CD4-positive, alpha-beta T cell treated with Interleukin-12 subunit alpha and Interleukin-12 subunit beta, for 1 hour (primary cell): ENCODE measurements at places on chromosomes 1 and 21.

DNA sequence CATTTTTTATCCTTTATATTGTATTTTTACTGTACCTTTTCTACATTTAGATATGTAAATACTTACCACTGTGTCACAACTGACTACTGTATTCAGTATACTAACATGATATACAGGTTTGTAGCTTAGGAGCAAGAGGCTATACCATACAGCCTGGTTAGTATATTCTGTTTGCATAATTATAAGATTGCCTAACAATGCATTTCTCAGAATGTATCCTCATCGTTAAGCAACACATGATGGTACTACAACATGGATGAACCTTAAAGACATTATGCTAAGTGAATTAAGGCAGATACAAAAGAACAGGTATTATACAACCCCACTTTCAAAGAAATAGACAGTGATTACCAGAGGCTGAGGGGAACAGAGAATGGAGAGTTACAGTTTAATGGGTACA lies 62.7 kb downstream of the RUSC1 start:
- DNase-seq: no peak

DNA sequence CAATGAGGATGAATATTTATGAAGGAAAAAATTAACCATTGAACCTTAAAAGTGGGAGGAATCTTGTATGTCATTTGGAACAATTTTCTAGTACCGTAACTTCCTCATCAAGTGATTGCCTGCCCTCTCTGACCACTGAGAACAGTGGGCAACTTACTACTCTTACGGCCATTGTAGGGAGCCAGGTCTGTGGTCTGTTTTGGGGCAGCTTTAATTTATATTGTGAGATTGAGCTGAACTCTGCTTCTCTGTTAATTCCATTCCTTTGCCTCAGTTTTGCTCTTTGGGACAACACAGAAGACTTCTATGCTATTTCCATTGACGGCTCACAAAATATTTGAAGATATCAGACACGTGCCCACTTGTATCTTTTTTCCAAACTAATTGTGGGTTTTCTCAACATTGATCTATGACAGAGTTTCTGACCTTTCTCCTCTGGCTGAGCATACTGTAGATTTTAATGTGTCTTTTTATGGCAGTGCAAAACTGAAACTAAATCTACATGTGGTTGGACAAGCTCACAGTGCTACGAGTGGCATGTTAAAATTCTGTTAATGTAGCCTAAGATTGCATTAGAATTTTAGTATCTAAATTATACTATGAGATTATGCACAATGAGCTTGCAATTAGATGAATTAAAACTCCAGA lies 27.8 kb upstream of the ZNF281 start:
- peak; percentile 18 for DNase-seq

GRCh38 chr1:59468828-59469428 lies 172.0 kb downstream of the FGGY start:
- DNase-seq: no peak

GRCh38 chr1:227417756-227418480 lies 99.6 kb upstream of the CDC42BPA start:
- DNase-seq: no peak

GRCh38 chr1:111690306-111690617 lies 48.9 kb downstream of the INKA2 start:
- DNase-seq: no peak

GRCh38 chr1:111227434-111227833 lies at the start of gene CHI3L2:
TSS of gene CHI3L2 (plus strand) at chr1:111227713. CDS start at chr1:111227730, 17 bp downstream.
- no peak for DNase-seq

GRCh38 chr1:1244192-1244811 lies 2.2 kb downstream of the C1QTNF12 start:
- no peak for DNase-seq

- no peak for DNase-seq
These were observed 8.6 kb downstream of the S1PR1 start for GRCh38 chr1:101245246-101245927.

DNA sequence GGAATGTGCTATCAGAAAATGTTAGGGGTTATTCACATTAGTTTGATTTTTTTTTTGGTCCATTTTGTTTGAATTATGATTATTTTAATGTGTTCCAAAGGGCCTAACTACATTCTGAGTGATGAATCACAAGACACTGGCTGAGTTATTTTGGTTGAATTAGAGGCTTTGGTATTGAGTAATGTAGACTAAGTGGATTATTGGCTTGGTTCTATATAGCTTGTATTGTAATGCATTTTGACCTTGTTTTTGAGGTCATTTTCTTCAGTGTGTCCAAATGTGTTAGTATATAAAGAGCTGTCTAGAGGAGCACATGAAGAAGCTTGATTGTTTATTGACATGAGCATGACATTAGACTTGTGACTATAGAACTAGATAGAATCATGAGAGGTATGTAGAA lies 3.4 kb downstream of the ZNF326 start:
- DNase-seq: no peak

- no peak for DNase-seq
These were observed 8.2 kb downstream of the SPATA46 start for GRCh38 chr1:162368451-162368850.

GRCh38 chr1:234771642-234772344 lies 161.8 kb upstream of the IRF2BP2 start:
- DNase-seq: no peak

DNA sequence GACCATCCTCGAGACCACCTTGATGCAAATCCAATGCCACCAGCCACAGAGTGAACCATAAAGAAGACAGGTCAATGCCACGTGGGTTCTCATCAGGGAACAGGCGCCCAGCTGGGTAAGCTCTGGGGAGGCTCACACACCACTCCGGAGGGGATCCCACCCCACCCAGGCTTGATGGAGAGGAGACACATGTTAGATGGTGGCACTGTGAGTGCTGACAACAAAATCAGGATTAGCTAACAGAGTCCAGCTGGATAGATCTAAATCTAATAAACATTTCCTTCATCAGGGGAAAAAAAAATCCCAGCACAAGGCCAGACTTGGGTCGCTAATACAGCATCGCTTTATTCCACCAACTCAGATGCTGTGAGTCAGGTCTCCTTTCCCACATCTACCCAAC lies 132.2 kb upstream of the TNR start:
- DNase-seq: no peak

- no peak for DNase-seq
These were observed 157.1 kb upstream of the SYT6 start for GRCh38 chr1:114310695-114311271.

DNA sequence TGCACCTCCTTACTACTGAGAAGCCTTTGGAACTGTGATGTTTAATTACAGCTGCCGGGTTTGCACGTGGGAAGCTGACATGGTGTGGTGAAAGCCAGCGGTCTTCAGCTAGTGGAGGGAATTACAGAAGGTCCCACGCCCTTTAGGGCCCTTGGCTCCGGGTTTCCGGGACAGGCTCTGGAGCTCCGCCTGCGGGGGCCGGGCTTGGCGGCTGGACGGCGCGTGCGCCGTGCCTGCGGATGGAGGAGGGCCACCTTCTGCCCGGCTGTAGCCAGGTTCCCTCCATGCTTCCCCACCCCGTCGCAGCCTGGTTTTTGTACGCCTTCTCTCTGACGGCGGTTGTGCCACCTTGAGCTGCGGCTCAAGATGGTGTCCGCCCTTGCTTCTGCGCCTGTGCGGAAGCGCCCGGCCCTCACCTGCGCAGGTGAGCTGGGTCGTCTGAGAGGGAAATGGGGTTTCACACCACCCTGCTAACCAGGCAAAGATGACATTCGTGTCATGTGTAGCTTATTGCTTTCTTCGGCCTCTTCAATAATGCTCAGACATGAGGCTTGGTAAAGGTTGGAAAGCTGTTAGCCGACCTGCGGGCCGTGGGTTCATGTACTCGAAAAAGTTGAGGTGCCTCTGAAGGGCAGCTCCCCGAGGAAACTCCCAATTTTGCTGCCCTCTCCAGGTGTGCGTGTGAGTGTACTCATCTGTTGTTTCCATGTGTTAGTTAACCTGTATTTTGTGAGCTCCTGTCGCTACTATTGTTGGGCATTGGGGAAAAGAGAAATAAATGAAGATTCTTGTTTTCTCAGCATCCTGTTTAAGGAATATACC lies 36.6 kb upstream of the OPRD1 start:
- DNase-seq: peak; percentile 79

DNA sequence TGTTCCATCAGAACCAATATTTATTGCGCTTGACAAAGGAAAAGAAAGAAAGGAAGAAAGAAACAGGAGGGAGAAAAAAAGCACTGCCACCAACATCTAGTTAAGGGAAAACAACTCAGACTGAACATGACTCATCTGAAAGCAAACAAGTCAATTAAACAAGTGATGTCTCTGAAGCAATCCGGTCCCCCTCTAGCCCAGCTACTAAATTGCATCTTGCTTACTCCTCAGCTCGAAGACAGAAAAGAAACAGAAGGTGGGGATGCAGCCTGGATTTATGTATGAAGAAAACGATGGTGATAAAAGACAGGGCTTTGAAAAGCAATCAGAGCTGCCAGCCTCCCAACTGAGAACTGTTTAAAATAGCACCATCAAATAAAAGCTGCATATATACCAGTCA lies 188.2 kb downstream of the OMA1 start:
- no peak for DNase-seq

DNA sequence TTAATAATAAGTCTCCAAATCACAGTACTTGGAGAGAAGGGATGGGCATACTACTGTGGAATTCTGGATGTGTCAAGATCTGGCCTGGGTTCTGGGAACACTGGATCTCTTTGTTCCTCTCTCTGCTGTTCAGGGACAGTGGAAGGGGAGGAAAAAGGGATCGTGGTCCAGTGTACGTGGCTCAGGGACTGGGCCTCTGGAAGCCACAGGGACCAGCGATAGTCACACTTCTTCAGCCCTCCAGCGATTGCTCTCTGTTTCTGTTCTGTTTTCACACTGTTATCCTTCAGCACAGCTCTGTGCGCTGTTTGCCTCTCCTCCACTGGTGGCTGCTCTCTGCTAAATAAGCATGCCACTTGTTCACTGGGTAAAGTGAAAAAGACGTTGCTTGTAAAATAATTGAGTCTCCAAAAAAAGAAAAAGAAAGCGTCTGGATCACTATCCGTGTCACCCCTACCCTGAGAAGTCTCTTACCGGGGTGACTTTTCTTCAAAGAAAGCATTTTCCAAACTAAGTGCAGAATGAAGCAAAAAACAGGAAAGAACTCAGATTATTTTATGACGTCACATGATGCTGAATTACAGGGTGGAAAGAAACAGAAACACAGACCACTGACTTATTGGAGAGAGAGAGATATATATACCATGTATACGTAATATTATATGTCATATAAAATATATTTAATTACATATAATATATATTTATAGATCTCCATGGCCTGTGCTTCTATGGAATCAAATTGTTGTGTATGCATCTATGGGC lies 279.4 kb downstream of the RGS7 start:
- no peak for DNase-seq

DNA sequence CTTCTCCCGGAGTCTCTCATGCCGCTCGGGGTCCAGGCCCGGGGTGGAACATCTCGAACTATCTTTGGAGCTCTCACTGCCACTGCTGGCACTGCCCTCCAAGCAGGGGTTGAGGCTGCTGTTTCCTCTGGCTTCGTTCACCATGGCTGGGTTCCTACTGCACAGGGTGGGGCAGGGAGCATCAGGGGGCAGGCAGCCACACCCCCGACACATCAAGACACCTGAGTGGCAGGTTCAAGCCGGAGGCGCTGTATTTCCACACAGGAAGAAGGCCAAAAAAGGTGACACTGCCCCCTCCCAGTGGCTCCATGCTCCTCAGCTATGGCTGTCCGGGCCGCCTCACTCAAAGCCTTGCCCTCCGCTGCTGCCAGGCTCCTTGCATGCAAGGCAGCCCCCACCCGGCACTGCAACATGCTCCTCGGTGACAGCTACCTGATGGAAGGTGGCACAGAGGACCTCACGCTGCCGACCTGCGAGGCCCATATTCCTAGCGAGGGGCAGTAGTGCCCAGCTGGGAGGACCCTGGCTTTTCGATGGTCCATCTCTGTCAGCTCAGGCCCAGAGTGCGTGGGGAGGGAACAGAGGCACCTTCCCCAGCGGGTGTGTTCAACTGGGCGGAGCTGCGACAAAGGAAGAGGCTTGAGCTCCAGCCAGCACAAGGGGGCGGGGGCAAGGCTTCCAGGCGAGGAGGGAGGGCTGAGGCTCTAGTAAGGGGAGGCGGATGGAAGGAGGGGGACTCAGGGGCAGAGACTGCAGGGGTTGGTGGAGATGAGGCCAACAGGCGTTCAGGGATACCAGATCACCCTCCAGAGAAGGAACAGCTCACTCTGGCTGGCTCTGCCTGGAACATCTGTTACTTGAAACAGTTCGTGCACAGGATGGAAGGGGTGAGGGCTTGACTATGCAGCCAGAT lies 2.5 kb downstream of the MTHFR start:
- DNase-seq: peak; percentile 80

DNA sequence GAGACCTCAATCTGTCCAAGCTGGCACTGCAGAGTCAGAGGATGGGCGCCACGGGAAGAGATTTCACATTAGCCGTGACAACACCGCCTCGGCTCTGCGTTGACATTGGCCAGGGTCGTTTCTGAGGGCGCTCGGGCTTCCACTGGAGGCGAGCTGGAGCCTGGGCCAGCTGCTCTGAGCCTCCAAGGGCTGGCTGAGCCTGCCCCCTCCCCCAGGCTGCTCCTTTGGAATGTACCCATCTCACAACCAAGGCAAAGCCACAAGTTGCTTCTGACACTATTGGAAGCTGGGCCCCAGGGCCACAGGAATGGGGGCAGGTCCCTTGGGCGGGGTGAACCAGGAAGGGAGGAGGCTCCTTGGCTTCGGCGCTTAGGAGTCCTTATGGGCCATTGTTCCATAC lies 12.7 kb downstream of the GPR3 start:
- no peak for DNase-seq

- DNase-seq: no peak
These were observed 168.4 kb downstream of the FASLG start for GRCh38 chr1:172827301-172827700.

- no peak for DNase-seq
These were observed 13.9 kb downstream of the HYI start for GRCh38 chr1:43439781-43440180.

GRCh38 chr21:41695513-41695912 lies 71.3 kb downstream of the RIPK4 start:
- no peak for DNase-seq

GRCh38 chr1:47627016-47627415 lies 189.2 kb downstream of the FOXD2 start:
- DNase-seq: no peak

DNA sequence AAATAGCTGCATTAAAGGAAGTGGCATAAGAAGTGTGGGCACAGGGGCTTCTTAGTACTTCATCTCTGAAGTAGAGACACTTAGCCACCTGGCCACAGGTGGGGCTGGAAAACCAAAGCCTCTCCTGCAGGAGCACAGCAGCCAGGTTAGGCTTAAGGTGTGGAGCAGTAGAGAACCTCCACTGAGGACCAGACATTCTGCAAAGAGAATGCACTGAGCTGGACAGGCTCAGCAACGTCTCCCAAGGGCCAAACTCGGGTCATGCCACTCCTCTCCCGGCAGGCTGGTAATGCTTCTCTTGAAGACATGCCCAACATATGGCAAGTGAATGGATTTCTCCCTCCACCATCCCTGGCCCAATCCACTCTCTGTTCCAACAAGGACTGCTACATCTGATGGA lies 33.0 kb upstream of the LRRC38 start:
- no peak for DNase-seq

GRCh38 chr1:192584866-192585265 lies 9.3 kb downstream of the RGS1 start:
- DNase-seq: no peak
